Ovary (tissue), 10 donors: ENCODE measurements at places on chromosomes 7 and 10. TPM values are rescaled to one million over a fixed set of nuclear protein-coding genes. Genes with fewer than 3 reads are reported as not detected.

Gene HOXA9
- 0.47 TPM for total RNA-seq

Gene COL28A1
- total RNA-seq = 1.4 TPM

Gene C10orf62
- not detected for total RNA-seq

Gene TAS2R41
- not detected for total RNA-seq

Gene SLC37A3
- total RNA-seq = 41.5 TPM

Gene TSPAN12
- total RNA-seq = 5.3 TPM

Gene ZNF727
- 4.5 TPM for total RNA-seq

Gene GPC2
- total RNA-seq = 5.5 TPM

Gene CTAGE4
- 2.4 TPM for total RNA-seq

Gene SPOCK2
- total RNA-seq = 8.7 TPM

Gene MOGAT3
- total RNA-seq = not detected

Gene THSD7A
- total RNA-seq = 1.8 TPM

Gene AGR3
- total RNA-seq = 4.5 TPM

Gene PDE1C
- total RNA-seq = 19.0 TPM

Gene KNDC1
- total RNA-seq = 34.9 TPM

Gene MUC3A
- total RNA-seq = 0.72 TPM

Gene ZPBP
- total RNA-seq = 1.1 TPM

Gene LRMDA
- 30.7 TPM for total RNA-seq

Gene OR2A7
- 3.9 TPM for total RNA-seq

Gene ASAH2
- total RNA-seq = 3.8 TPM

Gene CC2D2B
- 0.92 TPM for total RNA-seq

Gene CCDC136
- 5.8 TPM for total RNA-seq

Gene OPALIN
- total RNA-seq = not detected

Gene PLPP4
- not detected for total RNA-seq

Gene UCMA
- total RNA-seq = 0.38 TPM

Gene GPNMB
- total RNA-seq = 75.5 TPM
